ENCODE measurements at places on chromosomes 3 and 15.

GRCh38 chr3:191342411-191342810 is 12.1 kb upstream of the UTS2B start:
- DNase-seq, result no peak

- no peak for DNase-seq
Measured at GRCh38 chr3:71491154-71491752, 92.3 kb downstream of the FOXP1 start.

DNA sequence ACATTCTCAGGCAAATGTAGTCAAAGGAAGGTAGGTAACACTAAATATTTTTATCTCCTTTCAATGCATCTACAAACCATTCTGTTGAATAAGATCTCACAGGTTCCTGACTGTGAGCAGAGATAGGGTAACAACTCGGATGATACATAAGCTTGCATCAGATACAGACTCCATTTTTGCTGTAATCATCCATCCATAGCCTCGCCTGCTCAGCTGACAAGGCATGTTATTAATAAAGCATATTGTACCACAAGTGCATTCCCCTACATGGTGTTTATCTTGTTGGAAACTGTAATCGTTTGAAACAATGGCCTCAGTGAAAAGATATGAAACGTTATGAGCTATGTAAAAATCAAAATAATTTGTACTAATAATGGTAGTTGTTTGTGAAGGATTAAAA is 35.4 kb upstream of the TCF12 start:
- DNase-seq, result no peak

DNA sequence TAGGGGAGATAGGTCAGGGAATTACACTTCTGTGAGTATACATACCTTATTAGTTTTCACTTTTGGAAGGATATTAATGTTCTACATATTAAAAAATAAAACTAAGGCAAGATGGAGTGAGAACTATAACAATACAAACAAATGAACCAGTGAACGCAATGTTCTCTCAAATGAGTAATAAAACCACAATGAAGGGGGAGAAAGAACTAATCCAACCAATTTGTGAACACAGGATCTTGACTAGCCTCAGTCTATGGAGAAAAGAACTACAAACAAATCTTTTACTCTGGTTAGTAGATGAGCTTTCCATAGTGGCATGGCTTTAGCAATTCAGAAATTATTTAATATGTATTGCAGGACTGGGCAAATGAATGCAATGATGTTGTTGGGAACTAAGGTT is 26.9 kb upstream of the ATOSA start:
- no peak for DNase-seq

- no peak for DNase-seq
Measured at GRCh38 chr3:8891303-8891702, 72.0 kb downstream of the RAD18 start.

GRCh38 chr3:5634411-5634810 is 446.9 kb downstream of the EDEM1 start:
- DNase-seq, result no peak

GRCh38 chr3:117515309-117515708 is 805.7 kb downstream of the TUSC7 start:
- DNase-seq, result no peak

DNA sequence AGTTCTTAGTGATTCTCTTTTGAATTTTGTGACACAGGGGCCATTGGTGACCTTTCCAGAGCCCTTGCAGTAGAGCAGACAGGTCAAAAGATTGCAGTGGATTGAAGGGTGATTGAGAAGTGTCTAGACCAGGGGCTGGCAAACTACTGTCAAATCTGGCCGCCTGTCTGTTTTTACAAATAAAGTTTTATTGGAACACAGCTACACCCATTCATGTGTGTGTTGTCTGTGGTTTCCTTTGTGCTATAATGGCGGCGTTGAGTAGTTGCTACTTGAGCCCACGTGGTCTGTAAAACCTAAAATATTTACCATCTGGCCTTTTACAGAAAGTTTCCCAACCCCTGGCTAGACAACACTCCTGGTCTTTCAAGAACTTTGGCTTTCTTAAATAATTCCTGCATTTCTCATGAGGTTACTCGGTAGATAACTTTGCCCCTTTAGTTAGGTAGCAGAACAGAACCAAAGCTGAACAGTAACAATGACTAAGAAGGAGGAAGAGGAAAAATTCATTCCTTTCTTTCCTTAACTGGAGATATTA is 265.1 kb upstream of the NR2E3 start:
- no peak for DNase-seq

DNA sequence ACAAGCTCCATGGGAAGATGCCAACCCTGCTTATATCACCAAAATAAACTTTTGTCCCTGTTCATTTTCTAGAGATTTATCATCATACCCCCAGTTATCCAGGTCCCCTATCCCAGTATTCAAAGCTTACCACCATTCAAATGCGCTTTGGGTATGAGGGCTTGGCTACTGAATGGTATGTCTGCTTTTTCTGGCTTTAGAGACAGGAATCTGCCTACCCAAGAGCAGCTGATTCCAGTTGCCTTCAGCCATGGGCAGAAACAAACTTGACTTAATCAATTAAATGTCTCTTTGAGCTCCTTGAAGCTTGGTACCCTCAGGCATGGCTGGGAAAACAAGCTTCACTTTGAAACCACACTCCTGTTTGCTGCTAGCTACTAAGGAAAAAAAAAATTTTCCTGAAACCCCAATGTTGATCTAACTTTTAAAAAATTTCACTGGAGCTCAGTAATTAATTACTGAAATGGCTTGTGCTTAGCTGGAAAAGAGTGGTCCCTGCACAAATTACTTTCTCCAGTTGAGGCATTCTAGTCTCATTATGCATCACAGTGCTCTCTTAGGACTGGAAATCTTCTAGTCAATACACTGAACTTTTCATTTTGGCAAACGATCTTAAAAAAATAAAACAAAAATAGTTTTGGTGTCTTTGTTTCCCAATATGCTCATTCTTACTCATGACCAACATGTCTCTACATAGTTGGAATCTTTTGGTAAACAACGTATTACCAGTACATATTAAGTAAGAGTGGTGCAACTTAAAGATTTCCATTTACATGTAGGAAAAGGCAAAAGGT is 242.8 kb downstream of the DTWD1 start:
- no peak for DNase-seq
